Peyer's patch (tissue), 4 donors: ENCODE measurements at places on chromosomes 16 and 17.
A peak's percentile ranks its signal among the peaks of the same experiment; 100 is the strongest.

DNA sequence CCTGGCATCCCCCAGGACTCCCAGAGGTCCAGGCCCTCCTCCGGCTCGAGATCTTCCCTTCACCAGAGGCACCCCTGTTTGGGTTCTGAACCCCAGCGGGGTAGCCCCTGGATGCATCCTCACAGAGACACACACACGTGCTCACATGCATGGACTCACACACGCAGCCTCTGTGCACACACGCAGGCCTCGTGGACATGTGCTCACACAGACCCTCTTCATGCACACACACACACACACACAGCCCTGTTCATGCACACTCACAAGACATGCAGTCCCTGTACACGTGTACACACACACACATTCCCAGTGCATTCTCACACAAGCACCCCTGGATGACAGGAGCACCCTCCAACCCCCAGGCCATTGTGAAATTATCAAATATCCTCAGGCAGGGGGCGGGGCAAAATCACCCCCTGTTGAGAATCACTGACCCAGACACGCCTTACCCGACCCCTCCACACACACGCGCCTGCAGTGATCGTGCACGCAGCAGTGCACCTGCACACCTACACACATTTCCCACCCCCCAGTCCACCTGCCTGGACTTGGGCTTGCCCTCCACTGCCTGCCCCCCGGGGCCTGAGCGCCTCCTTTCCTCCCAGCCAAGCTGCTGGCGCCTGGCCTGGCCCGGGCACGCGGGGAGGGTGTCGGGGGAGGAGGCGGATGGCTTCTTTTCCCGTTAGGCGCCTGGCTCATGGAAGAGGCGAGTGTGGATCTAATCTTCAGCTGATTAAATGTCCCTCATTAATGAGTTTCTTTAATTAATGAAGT is 62.6 kb downstream of the ENGASE start:
- no peak for DNase-seq

DNA sequence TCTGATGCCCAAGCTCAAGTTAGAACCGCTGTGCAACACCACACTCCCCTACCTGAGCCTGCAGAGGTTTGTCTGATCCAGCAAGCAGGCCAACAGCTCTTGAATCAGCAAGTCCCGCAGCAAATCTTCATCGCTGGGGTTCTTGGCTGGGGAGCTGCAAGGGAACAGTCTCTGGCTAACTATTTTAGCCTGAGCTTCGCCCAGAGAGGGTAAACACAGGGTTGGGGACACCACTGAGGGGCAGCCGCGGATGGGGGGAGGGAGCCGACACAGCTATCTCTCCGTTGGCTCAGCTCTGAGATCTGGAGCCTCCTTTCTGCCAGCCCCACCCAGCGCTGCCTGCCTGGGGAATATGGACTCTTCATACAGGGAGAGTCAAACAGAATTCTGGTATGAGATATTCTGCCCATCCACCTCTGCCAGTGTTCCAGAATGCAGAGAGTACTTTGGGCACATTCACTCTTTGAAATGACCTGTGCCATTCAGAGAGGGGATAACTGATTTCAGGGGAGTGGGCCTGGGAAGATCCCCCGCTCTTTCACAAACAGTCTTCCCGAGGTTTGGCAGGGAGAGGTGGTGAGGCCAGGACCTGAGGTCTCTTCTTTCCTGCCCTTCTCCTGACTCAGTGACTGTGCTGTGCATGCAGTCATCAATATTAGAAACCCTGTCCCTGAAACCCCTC is 7.4 kb downstream of the GIP start:
- no peak for DNase-seq

- DNase-seq, result peak; percentile 50
Observed at GRCh38 chr16:68236826-68237242, 907 bp upstream of the ESRP2 start.

DNA sequence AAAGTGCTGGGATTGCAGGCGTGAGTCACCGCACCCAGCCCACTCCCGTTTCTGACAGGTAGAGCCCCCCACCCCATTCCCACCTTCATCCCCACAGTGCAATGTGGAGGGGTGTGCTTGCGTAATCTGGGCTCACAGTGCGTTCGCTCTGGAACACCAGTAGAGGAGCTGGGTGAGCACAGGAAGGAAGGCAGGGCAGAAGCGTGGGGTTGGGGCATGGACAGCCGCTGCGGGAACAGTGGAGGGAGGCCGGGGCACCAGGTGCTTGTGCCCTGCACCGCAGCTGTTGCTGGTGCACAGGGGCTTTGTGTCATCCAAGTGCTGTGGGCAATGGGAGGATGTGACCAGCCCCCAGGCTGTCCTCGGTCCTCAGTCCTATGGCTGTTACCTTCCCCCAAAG is 24.7 kb downstream of the KDM8 start:
- no peak for DNase-seq

DNA sequence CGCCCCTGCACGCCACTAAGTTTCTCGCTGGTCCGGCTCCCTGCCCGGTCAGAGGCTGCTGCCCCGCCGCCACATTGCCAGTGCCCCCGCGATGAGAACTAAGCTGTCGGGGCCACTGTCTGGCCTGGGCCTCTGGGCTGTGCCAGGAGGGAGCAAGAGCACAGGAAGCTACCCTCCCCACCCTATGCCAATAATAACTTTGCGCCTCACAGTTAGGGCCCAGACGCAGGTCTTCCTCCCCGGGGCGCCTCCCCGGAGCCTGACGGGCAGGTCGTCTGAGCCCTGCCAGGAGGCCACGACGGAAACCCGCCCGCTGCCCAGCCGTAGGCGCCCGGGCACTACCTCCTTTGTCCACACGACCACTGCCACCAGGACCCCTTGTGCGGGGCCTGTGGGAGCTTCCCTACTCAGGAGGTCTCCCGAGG is 1.5 kb downstream of the ZFPM1 start:
- peak; percentile 54 for DNase-seq

DNA sequence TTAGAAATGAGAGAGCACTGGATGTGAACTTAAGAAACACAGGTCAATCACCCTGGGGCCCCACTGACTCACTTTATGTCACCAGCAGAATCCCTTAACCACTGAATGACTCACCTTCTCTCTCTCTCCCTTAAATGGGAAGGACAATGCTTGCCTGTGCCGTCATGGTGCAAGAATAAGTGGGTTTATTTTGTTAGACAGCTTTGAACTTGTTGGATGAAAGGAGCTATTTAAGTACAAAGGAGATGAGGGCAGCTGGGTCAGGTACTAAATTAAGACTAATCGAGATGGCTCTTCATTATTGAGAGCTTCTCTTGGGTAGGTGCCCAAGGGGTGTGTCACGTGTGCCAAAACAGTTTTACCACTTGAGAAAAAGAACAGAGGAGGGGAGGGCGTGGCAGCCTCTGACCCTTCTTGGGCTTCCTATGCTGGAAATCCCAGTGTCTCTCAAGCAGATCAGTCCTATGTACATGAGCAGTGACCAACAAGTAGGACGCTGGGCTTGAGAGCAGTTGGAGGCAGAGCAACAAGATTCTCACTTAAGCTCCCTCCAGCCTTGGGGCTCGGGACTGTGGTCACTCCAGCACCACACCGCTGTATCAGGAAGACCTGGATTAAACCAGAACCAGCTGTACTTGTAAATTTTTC is 6.7 kb upstream of the KRT31 start:
- no peak for DNase-seq

DNA sequence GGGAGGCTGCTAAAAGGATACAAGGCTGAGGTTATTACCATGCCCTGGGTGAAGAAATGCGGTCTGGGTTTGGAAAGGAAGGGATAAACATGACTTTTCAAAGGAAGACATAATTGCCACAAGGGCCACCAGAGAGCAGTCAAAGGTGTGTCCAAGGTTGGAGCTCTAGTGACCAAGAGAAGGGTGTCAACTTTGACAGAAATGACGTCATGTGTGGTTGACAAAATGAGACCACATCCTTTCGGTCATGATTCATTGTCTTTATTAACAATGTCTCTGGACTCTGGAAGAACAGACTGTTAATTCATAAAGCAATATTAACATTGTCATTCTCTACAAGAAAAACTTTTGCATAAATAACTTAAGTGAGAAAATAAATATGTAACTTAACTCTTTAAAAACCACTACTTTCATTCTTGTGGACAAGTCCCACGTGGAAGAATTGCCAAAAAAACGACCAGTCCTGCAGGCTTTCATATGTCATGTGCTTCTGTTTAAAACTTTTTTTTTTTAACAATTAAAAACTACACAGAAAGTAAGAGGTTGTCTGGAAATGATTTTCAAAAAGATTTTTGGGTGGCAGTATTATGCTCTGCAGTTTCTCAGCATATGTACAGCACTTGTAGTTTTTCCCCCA is 5.0 kb downstream of the SOST start:
- DNase-seq, result no peak

DNA sequence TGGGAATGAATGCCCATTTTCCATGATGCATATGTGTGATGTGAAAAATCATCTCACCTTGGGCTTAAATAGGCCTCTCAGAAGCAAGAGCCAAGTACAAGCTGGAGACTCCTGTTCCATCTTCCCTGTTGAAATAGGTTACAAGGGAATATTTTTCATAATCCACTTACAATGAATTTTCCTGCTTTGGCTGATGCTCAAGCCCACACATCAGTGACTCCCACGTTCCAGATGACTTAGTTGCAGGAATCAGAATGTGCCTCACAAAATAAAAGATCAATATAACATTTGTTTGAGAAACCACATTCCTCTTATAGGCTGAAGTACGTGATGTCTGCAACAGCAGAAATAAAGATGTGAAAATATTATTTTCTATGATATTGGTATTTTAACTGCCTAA is 24.1 kb downstream of the ANKFN1 start:
- DNase-seq, result no peak

DNA sequence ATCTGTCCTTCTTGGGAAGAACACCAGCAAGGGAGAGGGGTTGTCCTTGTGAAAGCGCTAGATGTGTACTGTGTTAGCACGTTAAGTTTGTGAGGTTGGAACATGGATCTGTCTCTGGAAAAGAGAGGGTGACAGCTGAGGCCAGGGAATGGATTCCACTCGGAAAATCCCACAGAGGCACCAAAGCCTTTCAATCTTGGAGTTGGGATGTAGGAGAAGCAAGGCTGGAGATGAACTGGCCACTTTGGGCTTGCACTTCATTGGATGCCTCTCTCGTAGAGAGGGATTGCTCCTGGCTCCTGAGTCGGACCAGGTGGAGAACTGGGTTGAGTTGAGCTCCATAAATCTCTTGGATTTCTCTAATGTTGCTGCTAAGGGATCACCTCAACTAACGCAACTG is 67.2 kb downstream of the CCDC182 start:
- DNase-seq, result no peak

DNA sequence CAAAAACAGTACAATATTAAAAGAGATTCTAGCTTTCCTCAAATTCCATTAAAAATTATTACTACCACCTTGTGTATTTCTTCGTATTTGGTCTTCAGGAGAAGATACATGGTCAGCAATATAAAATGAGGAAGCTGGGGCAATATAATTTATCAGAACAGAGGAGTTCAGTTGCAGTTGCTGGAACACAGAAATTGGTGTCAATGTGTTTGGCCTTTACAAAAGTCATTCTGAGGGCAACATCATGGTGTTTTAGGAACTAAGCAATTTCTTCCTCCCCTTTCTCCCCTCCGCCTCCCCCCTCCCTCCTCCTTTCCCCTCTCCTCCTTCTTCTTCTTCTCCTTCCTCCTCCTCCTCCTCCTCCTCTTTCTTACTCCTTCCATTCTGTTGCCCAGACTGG is 102.1 kb downstream of the YPEL2 start:
- DNase-seq, result no peak

- no peak for DNase-seq
Observed at GRCh38 chr17:44362949-44363612, 572 bp downstream of the FAM171A2 start.

DNA sequence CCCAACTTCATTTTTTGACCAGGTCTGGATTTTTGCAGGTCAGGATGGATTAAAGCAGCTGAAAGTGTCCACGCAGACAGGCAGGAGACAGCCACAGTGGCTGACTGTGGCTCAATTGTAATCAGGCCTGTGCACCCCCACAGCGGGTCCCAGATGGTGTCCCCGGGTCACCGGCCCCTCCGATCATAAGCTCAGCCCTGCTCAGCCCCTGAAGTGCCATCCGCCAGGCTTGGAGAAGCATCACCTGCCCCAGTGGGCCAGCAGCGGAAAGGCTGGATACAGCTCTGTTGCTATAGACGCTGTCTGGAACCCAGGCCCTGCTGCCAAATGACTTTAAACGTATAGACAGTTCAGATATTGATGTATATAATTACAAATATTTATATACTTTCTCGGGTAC is 60.6 kb downstream of the RPH3AL start:
- DNase-seq, result peak; percentile 35

- DNase-seq, result no peak
Observed at GRCh38 chr17:72719206-72719577, 373.3 kb downstream of the SLC39A11 start.

- DNase-seq, result no peak
Observed at GRCh38 chr16:29663807-29664090, 702 bp downstream of the SPN start.

- no peak for DNase-seq
Observed at GRCh38 chr16:50841081-50841886, 99.4 kb downstream of the CYLD start.

DNA sequence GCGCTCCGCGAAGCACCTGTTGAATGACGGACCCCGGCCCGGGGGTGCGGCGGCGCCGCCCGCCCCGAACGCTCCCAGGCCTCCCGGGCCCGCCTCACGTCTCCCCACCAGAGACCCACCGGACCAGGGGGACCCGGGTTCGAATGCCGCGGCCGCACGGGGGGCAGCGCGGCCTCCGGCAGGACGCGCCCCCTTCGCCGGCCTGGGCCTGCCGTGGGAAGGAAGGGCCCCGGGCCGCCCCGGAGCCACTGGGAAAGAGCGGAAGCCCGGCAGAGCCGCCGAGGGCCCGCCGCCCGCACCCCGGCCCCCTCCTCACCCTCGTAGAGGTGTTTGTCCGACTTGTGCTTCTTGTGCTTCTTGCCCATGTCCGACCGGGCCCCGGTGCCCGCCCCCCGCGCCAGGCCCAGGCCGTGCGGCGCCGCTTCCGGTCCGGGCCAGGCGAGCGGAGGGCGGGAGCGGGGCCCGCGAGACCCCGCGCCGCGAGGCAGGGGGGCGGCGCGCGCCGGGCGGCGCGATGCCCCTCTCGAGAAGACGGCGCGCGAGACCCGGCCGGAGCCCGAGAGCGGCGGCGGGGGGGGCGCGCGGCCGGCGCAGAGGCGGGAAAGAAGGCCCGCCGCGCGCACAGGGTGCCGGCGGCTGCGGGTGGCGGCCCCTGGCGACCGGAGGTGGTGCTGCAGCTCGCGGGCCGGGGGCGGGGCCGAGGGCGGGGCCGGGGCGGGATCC is at the start of gene BRD7:
Gene BRD7, minus strand, starts transcription at position 579 of the 723 bp plus-strand sequence. Its CDS starts 214 bp downstream, at position 365.
- DNase-seq, result peak; percentile 71

DNA sequence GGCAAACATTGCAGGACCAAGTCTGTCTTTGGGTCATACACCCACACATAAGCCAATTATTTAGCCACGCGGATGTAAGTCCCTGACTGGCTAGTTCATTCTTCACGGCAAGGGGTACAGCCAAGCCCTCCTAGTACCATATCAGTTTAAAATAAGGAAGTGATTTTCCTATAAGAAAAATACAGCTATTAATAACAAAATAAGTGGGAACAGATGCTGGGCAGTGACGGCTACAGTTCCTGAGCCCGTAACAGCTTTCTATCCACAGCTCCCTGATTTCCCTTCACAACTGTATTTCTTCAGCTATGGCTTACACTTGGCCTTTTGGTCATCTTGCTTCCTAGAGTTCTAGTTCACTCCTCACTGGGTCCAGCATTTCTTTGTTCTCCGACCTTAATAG is 542.4 kb upstream of the C16orf82 start:
- no peak for DNase-seq

- DNase-seq, result no peak
Observed at GRCh38 chr16:10441726-10442125, 55.9 kb downstream of the ATF7IP2 start.

GRCh38 chr17:72580321-72581127 is 459.7 kb downstream of the SOX9 start:
- DNase-seq, result peak; percentile 56

- DNase-seq, result no peak
Observed at GRCh38 chr16:3854750-3855541, 25.6 kb downstream of the CREBBP start.

GRCh38 chr17:73184136-73184993 is 8.5 kb upstream of the COG1 start:
- DNase-seq, result no peak
